SK-N-MC (cell line): ENCODE measurements at places on chromosomes 16 and 17.

DNA sequence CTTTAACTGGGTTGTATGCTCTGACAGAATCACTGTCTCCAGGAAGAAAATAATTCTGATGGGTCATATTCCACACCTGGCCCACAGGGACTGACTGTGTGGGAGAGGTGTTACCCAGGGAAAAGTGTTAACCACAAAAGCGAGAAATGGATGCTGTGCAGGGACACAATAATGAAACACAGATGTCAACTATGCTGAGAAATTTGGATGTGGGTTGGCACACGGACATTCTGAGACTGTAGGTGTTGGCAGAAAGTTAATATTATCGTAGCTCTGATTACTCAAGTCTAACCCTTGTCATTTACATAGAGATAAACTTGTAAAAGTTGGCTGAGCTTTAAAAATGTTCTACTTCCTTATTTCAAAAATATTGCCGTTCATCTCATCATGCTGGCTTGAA is 19.6 kb downstream of the TMC5 start:
- DNase-seq, result no peak

DNA sequence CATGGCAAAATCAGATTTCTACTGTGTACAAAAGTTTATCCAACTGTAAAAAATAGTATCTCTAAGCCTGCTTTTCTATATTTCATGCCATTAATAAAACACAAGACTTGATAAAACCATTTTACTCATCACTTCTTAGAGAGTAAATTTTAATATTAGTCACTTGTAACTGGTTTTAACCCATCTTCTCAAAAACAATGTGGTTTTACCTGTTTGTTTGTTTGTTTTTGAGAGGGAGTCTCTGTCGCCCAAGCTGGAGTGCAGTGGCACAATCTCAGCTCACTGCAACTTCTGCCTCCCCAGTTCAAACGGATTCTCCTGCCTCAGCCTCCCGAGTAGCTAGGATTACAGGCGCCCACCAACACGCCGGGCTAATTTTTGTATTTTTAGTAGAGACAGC is 32.1 kb downstream of the UBE2G1 start:
- no peak for DNase-seq

DNA sequence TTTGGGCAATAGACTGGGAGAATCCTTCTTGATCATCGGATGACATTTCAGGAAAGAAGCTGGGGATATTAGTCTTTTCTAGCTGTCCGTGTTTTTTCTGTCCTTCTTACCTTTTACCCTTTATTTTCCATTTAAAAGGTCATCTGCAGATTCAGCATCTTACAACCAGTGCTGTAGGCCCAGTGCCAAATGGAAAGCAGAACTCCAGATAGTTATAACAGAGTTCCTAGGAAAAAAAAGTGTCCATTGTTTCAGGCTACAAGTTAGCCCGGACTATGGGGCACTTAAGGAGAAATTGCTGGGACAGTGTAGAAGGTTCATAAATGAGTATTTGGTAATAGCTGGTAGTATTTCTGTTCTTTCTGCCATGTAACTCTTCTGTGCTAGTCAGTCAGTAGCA is 28.4 kb downstream of the LDHD start:
- DNase-seq, result no peak

DNA sequence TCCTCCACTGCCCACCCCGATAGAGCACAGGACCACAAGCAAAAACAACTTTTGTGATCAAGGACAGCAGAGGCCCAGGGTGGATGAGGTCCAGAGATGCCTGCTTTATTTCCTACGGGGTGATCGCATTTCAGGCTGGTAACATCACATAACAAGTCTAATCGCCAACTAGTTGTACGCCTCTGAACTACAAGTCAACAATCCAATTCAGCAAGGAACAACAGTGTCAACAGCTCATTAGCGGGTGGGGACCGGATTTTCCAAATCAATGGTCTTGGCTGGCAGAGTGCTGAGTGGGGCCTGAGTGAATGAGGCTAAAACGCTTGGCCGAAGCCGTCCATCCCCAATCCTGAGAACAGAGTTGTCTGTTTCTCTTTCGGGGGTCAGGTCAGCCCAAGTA is 17.1 kb downstream of the MRM3 start:
- no peak for DNase-seq

- no peak for DNase-seq
These were observed 5.9 kb downstream of the HPR start for GRCh38 chr16:72068930-72069329.

- no peak for DNase-seq
These were observed 14.5 kb downstream of the RPRML start for GRCh38 chr17:46964315-46965265.

DNA sequence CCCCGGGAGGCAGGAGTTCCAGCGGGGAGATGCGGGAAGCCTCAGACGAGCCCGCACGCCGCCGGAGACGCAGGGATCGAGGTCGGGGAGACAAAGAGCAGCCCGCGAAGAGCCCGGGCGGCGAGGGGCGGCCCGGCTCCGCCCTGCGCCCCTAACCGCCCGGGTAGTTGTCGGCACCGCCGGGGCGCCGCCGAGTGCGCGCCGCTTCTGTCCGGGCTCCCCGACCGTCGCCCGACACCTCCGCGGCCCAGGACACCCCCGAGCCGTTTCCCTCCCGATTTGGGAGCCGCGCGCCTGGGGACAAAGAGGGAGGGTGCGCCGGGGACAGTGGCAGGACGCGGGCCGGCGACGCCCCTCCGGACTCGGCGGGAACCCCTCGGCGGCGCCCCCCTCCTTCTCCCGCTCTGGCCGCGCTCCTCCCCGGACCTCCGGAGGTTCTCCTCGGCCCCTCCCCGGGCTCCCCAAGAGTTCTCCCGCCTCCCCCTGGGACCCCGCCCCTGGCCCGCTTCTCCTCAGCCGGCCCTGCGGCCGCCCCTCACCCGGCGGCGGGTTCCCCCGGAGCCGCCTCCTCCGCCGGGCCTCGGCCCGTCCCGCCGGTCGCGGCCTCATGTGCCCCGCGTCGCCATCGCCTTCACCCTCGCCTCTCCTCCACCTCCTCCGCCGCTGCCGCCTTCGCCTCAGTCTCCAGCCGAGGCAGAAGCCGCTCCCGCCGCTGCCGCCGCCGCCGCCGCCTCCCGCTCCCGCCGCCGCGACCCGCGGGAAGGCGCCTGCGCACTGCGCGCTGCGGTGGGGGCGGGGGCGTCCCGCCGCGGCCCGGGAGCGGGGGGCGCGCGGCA is at the start of gene GJC1:
Gene GJC1 (minus strand): TSS at position 765 of the 836 bp plus-strand sequence. CDS start 24,470 bp downstream, outside the sequence.
- no peak for DNase-seq

GRCh38 chr17:35001549-35001948 is 21.2 kb downstream of the LIG3 start:
- no peak for DNase-seq
